ENCODE measurements at places on chromosomes 16 and 17. TPM values are rescaled to one million over a fixed set of nuclear protein-coding genes. Genes with fewer than 3 reads are reported as not detected.

DNA sequence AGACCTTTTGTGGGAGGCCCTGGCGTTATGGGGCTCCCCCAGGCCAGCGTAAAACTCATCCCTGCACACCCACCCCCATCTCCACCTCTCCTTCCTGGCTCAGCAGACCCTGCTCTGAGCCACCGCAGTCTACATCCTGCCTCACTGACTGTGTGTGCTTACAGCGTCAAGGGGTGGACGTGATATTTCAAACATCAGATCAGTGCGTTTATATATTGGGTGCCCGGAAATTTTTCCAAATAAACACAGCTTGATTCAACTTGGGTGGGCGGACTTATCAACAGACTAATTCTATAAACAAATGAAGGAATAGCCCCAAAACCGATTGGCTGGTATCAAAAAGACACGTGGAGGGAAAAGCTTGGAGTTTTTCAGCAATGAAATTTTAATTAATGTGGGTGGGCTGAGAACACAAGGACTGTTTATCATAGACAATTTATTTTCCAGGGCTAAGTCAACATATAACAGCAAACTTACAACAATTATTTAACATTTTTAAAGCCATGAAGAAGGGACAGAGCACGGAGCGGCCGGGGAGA, at the start of gene FOXL1:
TSS of gene FOXL1 (plus strand) at position 489 of the 539 bp plus-strand sequence. CDS start 175 bp downstream, outside the sequence.
- H3K27ac ChIP-seq = peak within 1 kb of the TSS; percentile 91
- no peak for DNase-seq
- no peaks in the 10 kb centered on the region for H3K27me3 ChIP-seq

DNA sequence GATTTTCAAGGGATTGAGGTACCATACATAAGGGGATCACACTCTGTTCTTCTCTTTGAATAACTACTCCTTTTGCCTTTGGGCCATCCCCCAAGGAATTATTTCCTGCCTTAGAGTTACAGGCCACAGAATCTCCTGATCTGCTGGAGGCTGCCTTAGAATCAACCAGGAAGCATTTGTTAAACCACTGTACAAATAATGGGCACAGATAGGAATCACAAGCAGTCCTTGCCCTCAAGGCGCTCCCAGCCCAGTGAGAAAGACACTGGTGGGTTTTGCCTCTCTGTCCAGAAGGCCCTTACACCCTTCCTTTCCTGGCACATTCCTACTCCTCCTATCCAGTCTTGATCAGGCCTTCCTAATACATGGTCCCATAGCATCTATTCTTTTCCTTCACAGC, 45.9 kb downstream of the MRTFB start:
- no peaks in the 10 kb centered on the region for H3K27me3 ChIP-seq
- H3K4me3 ChIP-seq = no peak overlapping the region
- no peak for DNase-seq
- no peak overlapping the region for H3K27ac ChIP-seq
- no peaks in the 10 kb centered on the region for H3K36me3 ChIP-seq

DNA sequence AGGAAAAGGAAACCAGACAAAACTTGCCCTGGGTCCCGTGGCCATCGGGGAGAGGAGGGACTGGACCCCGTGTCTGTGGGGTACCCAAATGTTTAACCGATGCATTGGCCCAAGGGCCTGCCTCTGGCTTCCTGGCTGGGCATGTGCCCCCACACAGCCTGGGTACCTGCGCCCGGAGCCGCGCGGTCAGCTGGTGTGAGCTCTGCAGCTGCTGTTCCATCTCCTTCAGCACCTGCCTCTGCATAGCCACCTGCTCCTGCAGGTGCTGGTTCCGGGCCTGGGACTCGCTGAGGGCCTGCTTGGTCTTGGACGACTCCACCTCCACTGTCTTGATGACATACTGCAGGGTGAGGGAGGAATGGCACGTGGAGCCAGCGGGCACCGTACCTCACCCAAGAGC, 31.9 kb downstream of the KIFC3 start:
- no peak overlapping the region for H3K27ac ChIP-seq
- no peak overlapping the region for H3K4me3 ChIP-seq
- H3K4me1 ChIP-seq = no peaks in the 10 kb centered on the region
- no peaks in the 10 kb centered on the region for H3K27me3 ChIP-seq

- peaks cover 54% of the 10 kb centered on the region for H3K4me1 ChIP-seq
- H3K36me3 ChIP-seq = peaks cover 8% of the 10 kb centered on the region
Measured at GRCh38 chr16:70747703-70748631, 53.0 kb downstream of the VAC14 start.

Gene NPIPB13
- total RNA-seq = 1.3 TPM

GRCh38 chr17:36938566-36939051, 1.3 kb downstream of the LHX1 start:
- peak; percentile 48 for DNase-seq
- H3K27me3 ChIP-seq = peaks cover 78% of the 10 kb centered on the region
- peaks cover 54% of the 10 kb centered on the region for H3K4me1 ChIP-seq
- H3K36me3 ChIP-seq = no peaks in the 10 kb centered on the region

DNA sequence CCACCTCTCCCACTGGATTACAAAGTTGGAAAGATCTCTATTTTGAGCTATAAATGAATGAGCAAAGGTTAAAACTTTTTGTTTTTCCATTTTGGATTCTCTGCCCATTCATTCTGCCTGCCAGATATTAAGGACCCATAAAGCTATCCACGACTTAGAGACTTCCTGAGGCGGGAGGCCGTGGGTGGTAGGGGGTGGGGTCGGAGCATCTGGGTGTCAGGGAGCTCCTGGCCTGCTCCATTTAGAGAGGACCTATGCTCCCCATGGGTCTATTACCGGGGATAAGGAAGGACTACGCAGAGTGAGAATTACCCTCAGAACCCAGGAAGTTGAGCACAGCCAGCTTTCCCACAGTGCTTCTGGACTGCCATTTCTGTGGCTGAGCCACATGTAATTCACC, 45.8 kb downstream of the MARF1 start:
- no peaks in the 10 kb centered on the region for H3K27me3 ChIP-seq
- no peak overlapping the region for H3K4me3 ChIP-seq
- DNase-seq = no peak
- peaks cover 10% of the 10 kb centered on the region for H3K4me1 ChIP-seq
- peaks cover 67% of the 10 kb centered on the region for H3K36me3 ChIP-seq
- H3K27ac ChIP-seq = peak overlapping the region; percentile 39

Gene ATMIN
- 11.9 TPM for total RNA-seq

DNA sequence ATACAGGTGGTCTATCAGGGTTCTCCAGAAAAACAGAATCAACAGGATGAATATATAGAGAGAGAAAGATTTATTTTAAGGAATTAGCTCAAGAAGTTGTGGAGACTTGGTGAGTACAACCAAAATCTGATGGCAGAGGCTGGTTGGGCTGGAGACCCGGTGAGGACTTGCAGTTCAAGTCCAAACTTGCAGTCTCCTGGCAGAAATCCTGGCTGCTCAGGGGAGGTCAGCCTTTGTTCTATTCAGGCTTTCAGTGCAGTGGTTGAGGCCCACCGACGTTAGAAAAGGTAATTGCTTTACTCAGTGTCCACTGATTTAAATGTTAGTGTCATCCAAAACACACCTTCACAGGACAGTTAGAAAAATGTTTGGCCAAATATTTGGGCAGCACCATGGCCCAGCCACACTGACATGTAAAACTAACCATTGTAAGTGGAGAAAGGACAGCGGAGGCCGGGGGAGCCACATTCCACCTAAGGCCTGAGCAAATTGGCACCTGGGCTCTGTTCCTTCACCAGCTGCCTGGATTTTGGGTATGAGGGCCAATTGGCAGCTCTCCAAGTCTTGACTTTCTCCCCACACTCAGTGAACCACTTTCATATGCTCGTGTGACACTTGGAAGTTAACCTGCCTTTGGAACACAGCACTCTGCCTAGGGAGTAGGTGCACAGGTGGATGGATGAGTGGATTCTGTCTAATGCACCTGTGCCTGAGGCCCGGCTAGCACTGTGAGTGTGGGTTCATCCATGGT, 54.7 kb downstream of the CACNG5 start:
- no peak overlapping the region for H3K4me3 ChIP-seq
- no peaks in the 10 kb centered on the region for H3K27me3 ChIP-seq
- H3K4me1 ChIP-seq = no peaks in the 10 kb centered on the region
- no peak for DNase-seq
- no peak overlapping the region for H3K27ac ChIP-seq

DNA sequence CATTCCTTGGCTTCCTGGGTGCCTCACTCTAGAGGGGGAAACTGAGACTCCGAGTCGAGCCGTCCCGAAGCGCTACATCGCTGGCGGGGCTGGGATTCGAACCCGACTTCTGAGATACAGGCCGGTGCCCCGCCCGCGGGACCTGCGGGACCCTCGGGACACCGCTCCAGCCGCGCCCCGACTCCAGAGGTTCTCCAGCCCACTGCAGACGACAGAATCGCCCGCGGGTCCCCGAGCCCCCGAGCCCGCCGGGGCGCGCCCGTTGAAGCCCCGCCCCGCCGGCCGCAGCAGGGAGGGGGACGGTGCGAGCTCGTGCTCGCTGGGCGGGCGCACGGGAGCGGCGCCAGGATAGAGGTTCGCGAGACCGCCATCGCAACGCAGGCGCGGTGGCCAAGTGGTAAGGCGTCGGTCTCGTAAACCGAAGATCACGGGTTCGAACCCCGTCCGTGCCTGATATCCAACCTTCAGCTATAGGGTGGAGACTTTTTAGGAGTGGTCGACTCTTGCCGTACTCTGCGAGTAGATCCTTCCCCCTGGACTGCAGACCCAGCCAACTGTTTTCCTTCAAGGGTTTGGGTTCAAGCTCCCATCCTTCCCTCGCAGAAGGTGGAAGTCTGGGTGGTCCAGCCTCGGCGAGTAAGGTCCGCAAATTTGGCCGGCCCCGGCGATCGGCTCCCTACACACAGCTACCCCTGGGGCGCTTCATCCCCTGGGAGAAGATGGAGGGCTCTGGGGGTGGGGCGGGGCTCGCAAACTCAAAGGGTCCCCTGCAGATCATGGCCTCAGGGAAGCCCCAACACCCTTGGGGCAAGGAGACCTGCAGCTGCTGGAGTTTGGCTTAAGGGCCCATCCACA, 214.6 kb downstream of the MRTFB start:
- no peaks in the 10 kb centered on the region for H3K36me3 ChIP-seq
- DNase-seq = peak; percentile 62
- H3K27ac ChIP-seq = peak overlapping the region; percentile 65
- H3K4me3 ChIP-seq = peak overlapping the region; percentile 88
- no peaks in the 10 kb centered on the region for H3K27me3 ChIP-seq

- no peaks in the 10 kb centered on the region for H3K27me3 ChIP-seq
- H3K4me1 ChIP-seq = peaks cover 7% of the 10 kb centered on the region
- no peaks in the 10 kb centered on the region for H3K36me3 ChIP-seq
- H3K27ac ChIP-seq = no peak overlapping the region
Measured at GRCh38 chr16:11251525-11252481, 4.2 kb downstream of the SOCS1 start.

DNA sequence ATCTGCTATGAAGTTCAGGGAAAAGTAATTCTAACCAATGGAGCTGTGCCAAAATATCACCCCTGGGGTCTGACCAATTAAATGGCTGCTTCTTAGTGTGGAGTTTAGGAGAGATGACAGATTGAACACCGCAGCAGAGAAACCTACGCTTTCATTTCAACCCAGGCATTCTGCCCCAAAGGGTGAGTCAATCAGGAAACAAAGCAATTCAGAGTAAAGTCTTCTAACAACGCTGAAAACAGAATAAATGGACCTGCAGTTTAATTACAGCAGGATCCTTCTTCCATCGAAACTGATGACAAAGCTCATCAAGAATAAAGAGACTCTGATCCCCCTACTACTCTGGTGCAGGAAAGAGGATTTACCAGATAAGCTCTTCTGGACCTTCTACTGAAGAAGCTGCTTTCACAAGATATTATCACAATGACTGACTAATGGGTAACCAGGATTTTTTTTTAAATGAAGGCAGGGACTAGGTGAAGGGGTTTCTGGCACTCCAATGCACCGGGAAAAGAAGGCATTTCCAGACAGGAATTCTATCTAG, 16.7 kb downstream of the RFFL start:
- H3K27ac ChIP-seq = no peak overlapping the region
- no peaks in the 10 kb centered on the region for H3K36me3 ChIP-seq
- no peaks in the 10 kb centered on the region for H3K27me3 ChIP-seq
- DNase-seq = no peak
- no peak overlapping the region for H3K4me3 ChIP-seq

Gene TGFB1I1
- 325 TPM for total RNA-seq

- no peak overlapping the region for H3K4me3 ChIP-seq
- no peaks in the 10 kb centered on the region for H3K4me1 ChIP-seq
- no peak overlapping the region for H3K27ac ChIP-seq
- H3K36me3 ChIP-seq = no peaks in the 10 kb centered on the region
- DNase-seq = no peak
- no peaks in the 10 kb centered on the region for H3K27me3 ChIP-seq
Measured at GRCh38 chr17:68605914-68606313, 4.7 kb upstream of the FAM20A start.

Data from ascending aorta (tissue), 2 donors.